Fibroblast of skin of left biceps (primary cell): ENCODE measurements at places on chromosomes 6 and 20.

DNA sequence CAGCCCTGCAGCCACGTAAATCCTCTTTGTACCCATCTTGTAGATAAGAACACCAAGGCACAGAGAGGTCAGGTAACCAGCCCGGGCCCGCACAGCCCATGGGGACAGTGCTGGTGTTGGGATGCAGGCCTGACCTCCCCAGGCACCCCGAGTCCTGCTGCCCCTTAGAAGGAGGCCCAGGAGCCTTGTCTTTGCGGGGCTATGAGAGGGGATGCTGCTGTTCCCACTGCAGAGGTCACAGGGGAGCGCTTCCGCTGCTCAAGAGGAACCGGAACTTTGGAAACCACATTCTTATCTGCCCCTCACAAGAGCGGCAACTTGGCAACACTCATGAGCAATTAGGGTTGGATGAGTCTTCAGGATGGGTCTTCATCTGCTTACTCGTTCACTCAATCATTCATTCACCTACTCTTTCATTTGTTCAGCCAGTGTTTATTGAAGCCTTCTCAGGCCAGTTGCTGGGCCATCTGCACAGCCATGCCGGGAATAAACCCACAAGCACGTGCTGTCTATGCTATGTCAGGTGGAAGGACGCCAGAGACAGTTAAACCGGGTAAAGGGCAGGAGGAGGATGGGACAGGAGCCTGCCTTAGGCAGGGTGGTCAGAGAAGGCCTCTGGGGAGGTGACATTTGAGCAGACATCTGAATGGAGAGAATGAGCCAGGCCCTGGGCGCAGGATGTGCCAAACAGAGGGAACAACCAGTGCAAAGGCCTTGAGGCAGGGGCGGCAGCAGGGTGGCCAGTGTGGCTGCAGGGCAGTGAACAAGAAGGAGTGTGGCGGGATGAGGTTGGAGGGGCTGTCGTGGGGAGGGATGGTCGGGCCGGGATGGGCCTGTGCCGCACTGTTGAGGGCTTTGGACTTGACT lies 60.8 kb downstream of the RBM38 start:
- DNase-seq = no peak

- DNase-seq = no peak
These were observed 102.3 kb downstream of the IRF4 start for GRCh38 chr6:493840-494239.

DNA sequence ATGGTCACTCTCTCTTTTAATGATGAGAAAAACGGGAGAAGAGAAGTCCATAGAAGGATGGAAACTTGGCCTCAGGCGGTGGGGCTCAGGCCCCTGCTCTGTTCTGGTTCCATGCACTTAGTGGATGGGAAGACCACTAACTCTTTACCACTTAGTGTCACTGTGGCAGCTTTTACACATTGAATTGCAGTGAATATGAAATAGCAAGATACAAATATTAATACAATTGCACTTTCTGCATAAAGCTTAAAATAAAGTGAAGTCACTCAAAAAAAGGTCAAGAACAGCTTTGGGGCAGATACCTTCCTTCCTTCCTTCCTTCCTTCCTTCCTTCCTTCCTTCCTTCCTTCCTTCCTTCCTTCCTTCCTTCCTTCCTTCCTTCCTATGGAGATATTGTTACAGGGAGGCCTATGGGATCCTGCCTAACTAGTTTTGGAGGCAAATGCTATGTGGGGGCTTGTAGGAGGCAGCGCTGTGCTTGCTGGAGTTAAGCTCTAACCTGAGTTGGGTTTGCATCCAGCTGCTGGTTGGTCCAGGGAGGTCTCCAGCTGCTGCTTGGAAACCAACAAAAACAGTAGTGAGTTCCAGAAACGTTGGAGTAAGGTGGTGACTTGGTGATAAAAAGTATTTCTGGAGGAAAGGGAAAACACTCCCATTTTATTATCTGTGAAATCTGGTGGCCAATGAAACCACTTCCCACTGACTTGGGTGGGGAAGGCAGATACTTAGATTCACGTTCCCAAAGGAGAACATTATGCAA lies 62.3 kb upstream of the NKX2-2 start:
- DNase-seq = no peak

GRCh38 chr20:5402903-5403531 lies 86.3 kb upstream of the PROKR2 start:
- DNase-seq = no peak

DNA sequence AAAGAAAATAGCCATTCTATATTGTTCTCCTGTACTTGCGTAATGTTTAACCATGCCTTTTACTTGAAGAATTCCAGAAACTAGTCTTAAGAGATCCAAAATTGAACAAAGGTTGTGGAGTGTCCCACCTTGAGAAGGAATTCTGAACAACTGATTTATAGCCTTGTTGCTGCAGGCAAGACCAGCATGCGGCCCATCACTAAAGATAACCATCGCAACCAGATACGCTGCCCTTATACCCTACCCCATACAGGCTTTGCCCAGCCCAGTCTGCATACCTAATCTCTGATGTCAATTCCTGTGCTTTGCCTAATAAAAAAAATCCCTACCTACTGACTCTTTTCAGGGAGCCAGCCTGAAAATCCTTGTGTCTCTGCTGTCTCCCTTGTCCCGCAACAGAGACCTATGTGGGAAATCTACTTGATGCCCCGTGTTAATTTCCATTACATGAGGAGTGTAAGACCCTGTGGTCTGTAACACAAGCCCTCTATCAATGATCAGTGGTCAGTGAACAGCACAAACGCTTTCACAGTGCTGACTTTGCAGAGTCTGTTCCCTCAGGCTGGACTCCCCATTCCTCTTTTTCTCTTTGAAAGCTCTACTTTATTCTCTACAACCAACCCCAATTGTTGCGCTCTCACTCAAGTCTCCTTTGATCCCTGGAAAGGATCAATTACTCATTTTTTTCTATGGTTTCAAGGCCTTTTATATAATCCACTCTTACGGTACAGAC lies 125.7 kb upstream of the BTBD3 start:
- no peak for DNase-seq

- no peak for DNase-seq
These were observed 84.7 kb downstream of the ASXL1 start for GRCh38 chr20:32442630-32443373.
